ENCODE measurements at places on chromosomes 3 and 15. TPM values are rescaled to one million over a fixed set of nuclear protein-coding genes. Genes with fewer than 3 reads are reported as not detected.

Gene DUOXA1
- total RNA-seq: 7.0 TPM

Gene GRK7
- total RNA-seq: not detected

Gene DNAH12
- total RNA-seq: under 0.01 TPM

Gene FILIP1L
- total RNA-seq: 21.1 TPM

Gene PYGO1
- 7.5 TPM for total RNA-seq

Gene NSMCE3
- total RNA-seq: 7.9 TPM

Gene SLC24A5
- not detected for total RNA-seq

Gene RBSN
- 20.9 TPM for total RNA-seq

Gene LRTM1
- total RNA-seq: not detected

Gene ARRDC4
- total RNA-seq: 9.0 TPM

Gene RTP4
- total RNA-seq: 0.07 TPM

Gene KIF7
- 6.1 TPM for total RNA-seq

Gene NR2E3
- total RNA-seq: 0.65 TPM

Gene SMCO1
- not detected for total RNA-seq

Gene FBXL2
- 14.7 TPM for total RNA-seq

Gene RAF1
- total RNA-seq: 70.7 TPM

Gene SPESP1
- 6.2 TPM for total RNA-seq

Gene DPPA2
- total RNA-seq: not detected

Gene INSYN1
- 0.24 TPM for total RNA-seq

Gene GALNT15
- not detected for total RNA-seq

Gene THSD4
- total RNA-seq: 44.0 TPM

Gene CHRNA3
- total RNA-seq: not detected

Gene PATL2
- total RNA-seq: 0.21 TPM

Gene SLC2A2
- total RNA-seq: not detected

Gene WDR72
- not detected for total RNA-seq

Gene GSK3B
- 92.4 TPM for total RNA-seq

Gene GXYLT2
- total RNA-seq: 1.8 TPM

Gene GP9
- total RNA-seq: not detected

Gene CD80
- total RNA-seq: not detected

Gene NPAP1
- total RNA-seq: not detected

Gene LSAMP
- not detected for total RNA-seq

Gene SLC6A11
- total RNA-seq: 5.7 TPM

Gene CMTM7
- 27.5 TPM for total RNA-seq

Gene SEMA3F
- 121 TPM for total RNA-seq
